ENCODE measurements at places on chromosomes 7 and 10.

GRCh38 chr10:48252354-48252650, 22.2 kb downstream of the FRMPD2 start:
- no peak for DNase-seq

DNA sequence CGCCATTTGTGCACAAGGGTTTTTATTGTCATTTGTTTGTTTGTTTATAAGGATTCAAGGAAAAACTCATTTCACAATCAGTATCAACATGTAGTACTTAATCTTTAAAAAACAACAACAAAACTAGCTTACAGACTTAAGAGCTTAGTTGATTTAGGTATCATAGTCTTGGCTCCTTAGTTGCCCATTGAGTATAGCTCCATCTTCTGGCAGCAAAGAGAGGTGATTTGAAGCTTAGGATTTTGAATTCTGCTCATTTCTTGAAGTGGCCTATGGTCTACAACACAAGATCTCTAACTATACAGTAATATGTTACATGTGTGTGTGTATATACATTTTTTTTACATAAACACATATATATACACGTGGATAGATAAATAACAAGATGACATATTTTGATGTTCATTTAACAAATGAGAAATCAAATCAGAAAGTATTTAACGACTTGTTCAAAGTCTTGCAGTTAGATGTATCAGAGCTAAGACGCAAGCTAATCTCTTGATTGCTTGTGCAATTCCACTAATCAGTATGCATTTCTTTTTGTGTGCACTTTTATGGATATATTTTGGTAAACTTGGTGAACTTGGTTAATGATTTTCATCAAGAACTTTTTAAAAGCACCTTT, 307.3 kb downstream of the CAMK1D start:
- no peak for DNase-seq

DNA sequence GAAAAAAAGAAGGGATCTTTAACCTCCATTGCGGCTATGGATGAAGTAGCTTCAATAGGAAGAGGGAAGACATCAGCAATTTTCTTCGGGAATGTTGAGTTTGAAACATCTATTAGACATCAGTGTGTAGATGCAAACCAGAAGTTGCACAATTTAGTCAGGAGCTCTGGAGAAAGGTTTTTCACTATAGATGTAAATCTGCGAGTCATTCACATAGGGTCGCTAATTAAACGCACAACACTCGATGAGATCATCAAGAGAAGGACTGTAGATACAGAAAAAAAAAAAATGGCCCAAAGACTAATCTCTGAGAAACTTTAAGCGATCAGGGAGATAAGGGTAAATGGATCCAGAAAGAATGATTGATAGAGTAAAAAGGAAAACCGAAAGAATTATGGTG, 61.7 kb upstream of the TES start:
- no peak for DNase-seq

DNA sequence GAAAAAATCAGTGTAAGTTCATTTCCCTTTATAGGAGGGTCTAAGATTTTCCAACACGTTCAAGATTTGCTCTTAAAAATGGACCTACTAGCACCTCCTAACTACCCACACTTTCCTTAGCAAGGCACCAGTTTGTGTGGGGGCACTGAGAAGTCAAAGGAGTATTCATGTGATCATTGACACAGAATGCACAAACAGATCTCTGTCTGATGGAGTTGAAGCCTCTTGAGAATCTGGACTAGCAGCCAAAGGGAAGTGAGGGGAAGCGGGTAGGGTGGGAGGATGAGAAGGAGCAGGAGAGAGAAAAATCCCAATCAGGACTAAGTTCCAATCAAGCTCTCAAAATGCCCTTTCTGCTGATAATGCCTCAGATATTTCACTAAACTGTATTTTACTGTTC, 4.1 kb downstream of the MMS19 start:
- DNase-seq, result no peak

DNA sequence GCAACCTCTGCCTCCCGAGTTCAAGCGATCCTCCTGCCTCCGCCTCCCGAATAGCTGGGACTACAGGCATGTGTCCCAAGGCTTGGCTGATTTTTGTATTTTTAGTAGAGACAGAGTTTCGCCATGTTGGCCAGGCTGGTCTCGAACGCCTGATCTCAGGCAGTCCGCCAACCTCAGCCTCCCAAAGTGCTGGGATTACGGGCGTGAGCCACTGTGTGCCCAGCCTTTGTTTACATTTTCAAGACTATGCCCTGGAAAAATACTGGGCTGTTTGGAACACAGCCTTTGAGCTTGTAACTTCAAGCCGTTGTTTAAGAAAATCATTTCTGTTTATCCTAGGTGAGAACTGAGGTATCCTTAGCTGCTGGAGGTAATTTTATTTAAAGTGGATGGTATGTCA, 1.9 kb downstream of the ZKSCAN1 start:
- DNase-seq, result no peak

- no peak for DNase-seq
Observed at GRCh38 chr7:20403331-20403730, 72.6 kb downstream of the ITGB8 start.

GRCh38 chr7:8128449-8129317, 133.3 kb downstream of the ICA1 start:
- no peak for DNase-seq

- no peak for DNase-seq
Observed at GRCh38 chr7:78125884-78126283, 327.3 kb downstream of the PHTF2 start.

DNA sequence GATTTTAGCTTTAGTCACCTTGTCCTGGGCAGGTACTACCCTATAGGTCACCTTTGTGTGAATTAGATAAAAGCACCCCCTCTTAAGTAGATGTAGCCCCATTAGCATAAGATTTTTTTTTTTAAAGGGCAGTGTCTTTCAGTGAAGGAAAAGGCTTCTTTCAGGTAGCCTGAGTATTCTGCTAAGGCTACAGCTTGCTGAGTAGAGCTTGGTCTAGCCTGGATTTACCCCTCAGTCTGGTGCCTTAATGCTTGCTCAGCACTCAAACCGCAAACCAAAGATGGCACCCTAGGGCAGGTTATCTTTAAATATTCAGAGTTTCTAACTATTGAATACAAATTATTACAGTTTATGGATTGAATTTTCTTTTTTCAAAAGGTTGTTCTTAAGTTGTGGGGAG, 83.4 kb downstream of the GLCCI1 start:
- DNase-seq, result no peak

- no peak for DNase-seq
Observed at GRCh38 chr7:70734411-70734810, 397.5 kb upstream of the GALNT17 start.

DNA sequence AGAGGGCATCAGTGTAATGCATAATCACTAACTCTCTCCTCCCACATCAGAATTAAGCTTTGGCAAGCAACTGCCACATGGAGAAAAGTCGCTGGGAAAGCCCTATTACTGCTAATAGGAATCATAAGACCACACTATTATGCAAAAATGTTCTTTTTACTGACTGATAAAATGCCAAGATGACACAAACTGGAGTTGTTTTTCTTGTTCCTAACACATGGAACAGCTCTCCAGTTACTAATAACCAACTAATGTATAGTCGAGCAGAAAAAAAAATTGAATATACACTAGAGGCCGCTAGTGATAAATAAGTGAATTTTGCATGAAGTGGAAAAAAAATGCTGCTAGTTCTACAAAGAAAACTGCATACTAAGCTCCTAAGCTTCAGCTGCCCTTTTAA, 165.6 kb downstream of the TPK1 start:
- no peak for DNase-seq

DNA sequence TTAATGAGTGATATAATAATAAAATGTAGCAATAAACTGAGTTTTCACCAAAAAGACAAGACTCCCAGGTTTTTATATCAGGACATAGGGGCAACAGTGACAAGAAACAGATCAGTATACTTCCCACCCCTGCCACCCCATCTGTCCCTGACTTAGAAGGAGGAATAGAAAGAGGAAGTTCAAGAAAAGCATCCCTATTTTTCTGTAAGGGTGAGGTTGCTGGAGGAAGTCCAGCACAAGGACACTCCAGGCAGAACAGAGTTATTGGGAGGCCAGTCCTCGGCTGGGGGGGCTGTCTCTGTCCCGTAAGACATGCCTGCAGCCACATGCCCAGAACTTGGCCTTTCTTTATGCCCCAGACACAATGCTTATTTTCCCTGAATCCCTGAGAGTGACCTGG, 16.5 kb upstream of the TLX1 start:
- DNase-seq, result no peak

DNA sequence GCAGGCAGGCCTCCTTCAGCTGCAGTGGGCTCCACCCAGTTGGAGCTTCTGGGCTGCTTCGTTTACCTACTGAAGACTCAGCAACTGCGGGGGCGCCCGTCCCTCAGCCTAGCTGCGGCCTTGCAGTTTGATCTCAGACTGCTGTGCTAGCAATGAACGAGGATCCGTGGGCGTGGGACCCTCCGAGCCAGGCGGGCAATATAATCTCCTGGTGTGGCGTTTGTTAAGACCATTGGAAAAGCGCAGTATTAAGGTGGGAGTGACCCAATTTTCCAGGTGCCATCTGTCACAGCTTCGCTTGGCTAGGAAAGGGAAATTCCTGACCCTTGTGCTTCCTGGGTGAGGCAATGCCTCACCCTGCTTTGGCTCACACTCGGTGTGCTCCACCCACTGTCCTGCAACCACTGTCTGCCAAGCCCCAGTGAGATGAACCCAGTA, 159.2 kb upstream of the FOXP2 start:
- DNase-seq, result no peak

DNA sequence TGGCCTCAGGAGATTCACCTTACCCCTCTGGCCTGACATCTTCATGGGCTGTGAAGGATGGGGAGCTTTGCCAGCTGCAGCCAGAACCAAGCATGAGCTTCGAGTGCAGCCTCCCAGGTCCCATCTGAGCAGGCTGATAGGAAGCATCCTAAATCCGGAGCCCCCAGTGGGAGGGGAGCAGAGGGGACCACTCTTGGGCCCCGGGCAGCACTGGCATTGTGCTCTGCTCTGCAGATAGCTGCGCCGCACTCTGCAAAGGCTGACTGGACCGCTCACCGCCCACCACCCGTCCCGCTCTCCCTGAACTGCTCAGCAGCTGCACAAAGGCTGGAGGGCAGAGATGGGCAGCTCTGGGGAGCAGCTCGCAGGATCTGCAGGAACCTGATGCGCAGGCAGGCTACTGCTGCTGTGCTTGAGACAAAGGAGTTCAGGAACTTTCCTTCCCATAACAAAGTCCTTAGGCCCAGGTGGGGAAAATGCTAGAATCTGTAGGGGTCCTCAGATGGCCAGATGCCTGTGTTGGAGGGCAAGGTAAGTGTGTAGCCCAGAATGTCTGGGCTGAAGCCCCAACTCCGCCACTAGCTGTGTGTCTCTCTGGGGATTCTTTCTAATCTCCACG, 51.8 kb downstream of the ARHGAP22 start:
- no peak for DNase-seq

DNA sequence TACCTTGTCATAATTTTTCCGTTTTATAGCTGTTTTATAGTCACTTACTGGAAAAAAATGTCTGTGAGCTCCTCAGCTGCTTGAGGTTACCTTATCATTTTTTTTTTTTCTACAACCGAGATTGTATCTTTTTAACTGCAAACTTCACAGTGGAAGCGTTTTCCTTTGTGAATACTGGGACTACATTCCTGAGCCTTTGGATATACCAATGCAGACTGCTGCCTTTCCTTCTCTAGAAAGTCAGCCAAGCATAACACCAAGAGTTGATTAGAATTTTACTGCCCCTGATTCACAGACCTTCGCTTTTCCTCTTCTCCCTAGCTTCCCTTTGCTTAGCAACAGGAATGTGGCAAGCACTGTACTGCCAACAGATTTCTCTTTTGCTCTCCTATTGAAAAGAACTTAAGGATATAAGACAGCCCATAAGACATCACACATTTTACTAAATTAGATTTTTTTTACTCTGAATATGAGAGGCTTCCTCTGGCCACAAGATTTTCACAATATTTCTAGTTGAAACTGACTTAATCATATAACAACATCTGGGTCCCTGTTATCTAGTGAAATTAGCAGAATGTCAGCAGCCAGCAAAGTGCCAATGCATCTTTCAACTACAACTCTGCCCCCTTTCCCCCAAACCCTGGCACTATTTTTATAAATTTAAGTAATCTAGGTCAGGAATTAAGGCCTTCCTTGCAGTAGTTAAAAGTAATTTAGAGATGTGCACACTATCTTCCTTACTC, 170.6 kb downstream of the PRKG1 start:
- DNase-seq, result no peak

GRCh38 chr10:5888351-5888750, 1.3 kb downstream of the ANKRD16 start:
- DNase-seq, result no peak

DNA sequence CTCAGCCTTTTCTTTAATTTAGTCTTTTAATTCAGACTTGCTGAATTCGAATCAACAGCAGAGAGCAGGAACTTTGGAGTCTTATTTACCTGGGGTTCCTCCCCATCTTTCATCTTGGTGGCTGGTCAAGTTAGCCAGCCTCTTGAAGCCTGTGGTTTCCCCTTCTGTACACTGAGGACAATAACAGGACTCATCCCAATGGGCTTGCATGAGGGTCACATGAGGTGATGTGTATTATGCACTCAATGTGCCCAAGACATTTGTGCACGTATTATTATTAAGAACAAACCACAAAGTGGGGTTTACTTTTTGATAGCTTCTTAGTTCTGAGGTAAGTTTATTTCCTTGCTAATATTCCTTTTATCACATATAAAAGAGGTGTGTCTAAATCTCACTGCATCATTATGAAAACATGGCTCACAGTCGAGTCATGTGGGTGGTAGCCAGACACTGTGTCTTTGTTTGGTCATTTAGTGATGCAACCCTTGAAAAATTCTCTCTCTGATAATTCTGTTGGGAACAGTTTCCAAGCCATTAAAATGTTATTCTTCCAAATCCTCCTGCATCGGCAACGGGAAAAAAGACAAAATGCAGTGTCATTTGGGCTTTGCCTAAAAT, 86.5 kb upstream of the GRB10 start:
- DNase-seq, result no peak

DNA sequence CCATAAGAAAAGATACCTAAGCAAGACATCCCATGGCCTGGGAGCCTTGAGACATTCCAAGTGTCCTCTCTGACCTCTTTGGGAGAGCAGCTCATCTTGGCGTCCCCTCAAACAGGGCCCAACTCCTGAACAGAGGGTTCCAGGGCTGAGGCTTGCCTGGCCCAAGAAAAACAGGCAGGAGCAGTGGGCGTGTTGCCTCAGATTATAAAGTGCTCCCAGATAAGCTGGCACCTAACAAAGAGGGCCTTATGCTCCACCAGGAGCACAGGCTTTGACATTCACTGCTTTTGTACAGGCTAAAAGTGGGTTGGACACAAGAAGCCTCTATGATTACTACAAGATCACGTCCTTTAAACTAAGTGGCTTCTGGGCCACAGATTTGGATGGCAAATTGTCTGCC, 193.1 kb downstream of the FGFR2 start:
- DNase-seq, result no peak

DNA sequence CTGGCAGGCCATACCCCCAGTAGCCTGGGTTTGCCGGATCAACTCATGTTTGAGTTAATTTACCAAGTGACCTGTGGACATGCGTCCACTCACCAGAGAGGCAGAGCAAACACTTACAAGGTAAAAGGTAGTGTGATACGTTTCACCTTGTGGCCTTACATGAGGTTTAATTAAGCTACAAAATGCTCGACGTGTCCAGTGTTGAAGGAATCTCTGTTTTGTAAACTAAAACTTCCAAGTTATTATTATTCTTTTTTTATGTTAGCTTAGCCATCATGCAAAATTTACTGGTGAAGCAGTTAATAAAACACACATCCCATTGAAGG, 42.9 kb downstream of the RGS10 start:
- no peak for DNase-seq
